ENCODE measurements at places on chromosomes 11 and 22.

DNA sequence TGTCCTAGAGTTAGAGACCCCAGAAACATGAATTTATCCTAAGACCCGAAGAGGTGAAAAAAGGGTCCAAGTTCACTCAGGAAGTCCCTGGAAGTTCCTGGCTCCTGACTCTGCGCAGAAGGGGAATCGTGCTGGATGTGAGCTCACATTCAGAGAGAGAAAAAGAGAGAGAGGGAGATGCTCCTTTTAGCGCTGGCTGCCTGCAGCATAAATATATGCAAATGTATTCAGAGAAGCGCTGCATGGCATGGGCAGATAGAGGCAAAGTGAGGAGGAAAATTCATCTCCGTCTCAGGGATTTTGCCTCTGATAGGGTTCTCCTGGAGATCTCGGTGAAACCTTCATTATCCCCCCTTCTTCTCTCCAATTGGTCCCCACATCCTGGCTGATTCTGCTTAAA lies 517.2 kb downstream of the MN1 start:
- DNase-seq, result no peak

DNA sequence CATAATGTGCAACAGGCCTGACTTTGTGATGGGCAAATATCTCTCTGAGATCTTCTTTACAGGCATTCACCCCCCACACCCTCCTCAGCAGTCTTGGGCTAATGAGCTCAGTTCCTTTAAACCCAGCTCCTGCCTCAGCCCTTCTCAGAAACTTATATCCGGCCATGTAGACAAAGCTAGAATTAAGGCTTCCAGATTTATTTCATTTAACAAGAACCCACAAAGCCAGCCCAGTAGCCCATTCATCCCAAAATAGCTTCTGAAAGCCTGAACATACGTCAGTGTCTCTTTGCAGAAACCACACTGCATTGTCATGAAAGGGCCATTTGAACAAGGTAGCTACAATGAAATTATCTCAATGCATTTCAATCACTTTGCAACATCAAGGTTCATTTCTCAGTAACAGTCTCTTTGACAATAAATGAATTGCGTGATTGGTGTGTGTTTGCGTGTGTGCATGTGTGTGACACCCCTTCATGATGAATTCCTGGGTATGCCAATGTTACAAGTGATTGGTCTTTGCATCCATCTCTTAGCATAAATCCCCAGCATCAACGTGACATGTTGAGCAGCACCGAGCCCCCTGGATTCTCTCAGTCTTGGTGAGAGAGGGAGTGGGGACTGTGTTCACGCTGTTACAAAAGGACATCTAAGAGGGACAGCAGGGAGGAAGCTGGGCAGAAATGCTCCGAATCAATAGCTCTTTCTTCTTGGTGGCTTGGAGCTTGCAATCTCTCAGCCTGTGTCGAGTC lies 299.6 kb downstream of the KIRREL3 start:
- no peak for DNase-seq

- DNase-seq, result no peak
These were observed 43.4 kb downstream of the PDHX start for GRCh38 chr11:34959770-34960169.

DNA sequence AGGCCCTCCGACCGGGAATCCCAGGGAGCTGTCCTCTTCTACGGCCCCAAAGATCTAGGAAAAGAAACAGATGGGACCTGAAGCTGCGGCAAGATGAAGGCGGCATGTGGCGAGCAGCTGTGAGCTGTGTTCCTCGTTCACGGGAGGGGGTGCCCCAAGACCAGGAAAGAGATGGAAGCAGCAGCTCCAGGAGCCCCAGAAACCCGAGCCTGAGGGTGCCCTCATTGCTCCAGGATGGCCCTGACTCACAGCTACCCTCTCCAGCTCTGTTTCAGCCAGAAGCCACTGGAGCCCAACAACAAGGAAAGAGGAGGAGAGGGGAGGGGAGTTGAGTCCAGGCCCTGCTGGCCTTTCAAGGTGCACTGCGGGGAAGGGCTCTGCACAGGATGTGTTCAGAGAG lies 23.7 kb upstream of the NAP1L4 start:
- DNase-seq, result no peak

GRCh38 chr22:49303781-49304461 lies 523.8 kb downstream of the BRD1 start:
- no peak for DNase-seq

DNA sequence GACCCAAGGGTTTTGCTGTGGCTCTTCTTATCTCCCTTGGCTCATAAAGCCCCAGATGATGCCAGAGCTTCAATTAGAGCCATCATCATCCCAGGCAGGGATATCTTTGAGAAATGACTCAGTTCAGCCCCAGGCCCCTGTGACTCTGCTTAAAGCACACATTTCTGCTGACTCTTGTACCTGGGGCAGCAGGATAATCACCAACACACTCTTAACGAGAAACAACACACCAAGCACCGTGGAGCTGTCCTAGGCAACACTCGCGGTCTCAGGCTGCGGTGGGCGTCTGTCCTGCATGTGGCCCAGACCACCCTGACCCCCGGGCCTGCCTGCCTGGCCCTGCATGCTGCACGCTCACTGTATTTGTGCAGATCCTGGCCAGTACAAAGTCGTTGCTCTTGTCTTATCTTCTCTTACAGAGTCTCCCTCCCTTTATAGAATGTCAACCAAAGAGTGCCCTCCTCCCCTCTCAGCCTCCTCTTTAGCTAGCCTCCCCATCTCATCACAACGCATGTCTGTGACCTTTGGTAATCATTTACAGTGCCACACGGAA lies 114.2 kb upstream of the PARVA start:
- DNase-seq, result no peak

DNA sequence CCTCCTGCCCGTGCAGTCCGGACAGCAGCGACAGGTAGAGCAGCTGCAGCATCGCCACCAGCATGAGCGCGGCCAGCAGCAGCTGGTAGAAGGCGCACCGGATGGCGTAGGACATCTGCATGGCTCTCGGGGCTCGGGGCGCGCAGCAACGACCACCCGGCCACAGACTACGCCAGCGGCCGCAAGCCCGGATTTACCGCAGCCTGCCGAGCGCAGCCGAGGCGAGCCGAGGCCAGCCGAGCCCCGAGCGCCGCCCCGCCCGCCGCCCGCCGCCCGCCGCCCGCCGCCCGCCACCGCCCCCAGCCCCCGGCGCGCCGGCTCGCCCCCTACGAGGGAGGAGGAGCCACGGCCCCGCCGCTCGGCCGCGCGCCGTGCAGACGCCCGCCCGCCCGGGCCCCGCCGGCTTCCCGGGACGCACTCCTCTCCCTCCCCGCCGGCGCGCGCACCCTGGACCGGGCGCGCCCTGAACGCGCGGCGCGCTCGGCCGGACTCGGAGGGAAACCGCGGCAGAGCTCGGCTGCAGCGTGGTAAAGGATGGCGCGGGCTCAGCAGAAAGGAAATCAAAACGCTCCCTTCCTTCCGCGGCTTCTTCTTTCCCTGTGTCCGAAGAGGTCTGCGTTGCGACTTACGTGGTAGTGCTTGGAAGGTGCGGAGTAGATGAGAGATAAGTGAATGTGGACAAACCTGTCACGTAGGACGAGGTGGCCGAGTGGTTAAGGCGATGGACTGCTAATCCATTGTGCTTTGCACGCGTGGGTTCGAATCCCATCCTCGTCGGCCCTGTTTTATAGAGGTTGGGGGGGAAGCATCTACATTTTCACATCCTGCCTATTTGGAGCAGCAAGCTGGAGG lies at the start of gene B4GAT1:
TSS of gene B4GAT1 (minus strand) at position 205 of the 852 bp plus-strand sequence. CDS start at position 121, 84 bp downstream.
- peak; percentile 92 for DNase-seq
